Left ventricle myocardium superior (tissue), 1 donor: ENCODE measurements at places on chromosomes 16 and 17. TPM values are rescaled to one million over a fixed set of nuclear protein-coding genes. Genes with fewer than 3 reads are reported as not detected.

The HOXB1 gene
- not detected for total RNA-seq

The GPRC5C gene
- total RNA-seq, result 34.4 TPM

The MARVELD3 gene
- not detected for total RNA-seq

GRCh38 chr17:61595418-61596186 is 4.6 kb upstream of the NACA2 start:
- DNase-seq, result no peak

DNA sequence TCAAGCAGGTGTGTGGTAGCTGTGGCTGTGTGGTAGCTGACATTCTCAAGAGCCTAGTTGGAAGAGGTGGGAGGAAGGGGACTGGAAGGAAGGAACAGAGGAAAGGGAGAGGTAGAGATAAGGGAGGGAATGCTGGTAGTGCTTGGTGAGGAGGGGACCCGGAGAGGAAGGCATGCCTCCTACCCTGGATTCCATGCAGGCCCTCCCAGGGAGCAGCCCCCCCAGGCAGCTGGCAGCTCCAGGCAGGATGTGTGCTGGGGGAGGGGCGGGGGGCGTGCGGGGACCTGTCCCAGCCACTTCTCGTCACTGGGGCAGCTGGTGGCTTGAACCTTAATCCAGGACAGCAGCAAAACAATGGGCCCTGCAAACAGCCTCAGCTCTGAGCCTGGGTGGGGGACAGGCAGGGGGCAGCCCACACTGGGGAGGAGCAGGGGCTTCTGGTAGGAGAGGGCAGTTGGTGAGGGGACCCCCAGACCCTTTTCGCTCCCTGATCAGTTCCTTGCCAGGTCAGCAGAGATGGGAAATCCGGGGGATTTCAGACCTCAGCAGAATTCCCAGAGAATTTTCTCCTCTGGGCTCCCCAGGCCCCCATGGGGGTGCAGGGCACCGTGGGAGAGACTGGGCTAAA is 27.1 kb downstream of the ARHGAP23 start:
- no peak for DNase-seq

DNA sequence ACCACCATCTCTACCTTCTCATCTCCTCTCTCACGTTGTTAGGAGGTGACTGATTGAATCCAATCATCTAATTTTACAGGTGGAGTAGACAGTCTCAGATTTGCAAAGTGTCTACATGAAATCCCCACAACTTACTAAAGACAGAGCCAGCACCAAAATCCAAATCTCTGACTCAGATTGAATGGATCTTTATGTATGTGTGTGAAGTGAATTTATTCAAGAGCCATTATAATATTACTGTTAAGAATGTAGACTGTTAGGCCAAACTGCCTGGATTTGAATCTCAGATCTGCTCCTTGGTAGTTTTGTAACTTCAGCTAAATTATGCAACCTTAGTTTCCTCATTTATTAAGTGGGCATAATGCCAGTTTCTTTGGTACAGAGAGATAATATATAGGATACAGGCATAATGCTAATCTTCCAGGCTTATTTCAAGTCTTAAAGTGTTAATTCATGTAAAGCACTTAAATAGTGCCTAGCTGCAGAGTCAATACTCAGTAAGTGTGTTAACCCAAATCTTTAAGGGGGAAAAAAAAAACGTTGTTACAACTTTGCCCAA is 12.7 kb downstream of the CNEP1R1 start:
- no peak for DNase-seq

GRCh38 chr17:66711881-66712321 is 123.0 kb upstream of the CACNG5 start:
- no peak for DNase-seq

DNA sequence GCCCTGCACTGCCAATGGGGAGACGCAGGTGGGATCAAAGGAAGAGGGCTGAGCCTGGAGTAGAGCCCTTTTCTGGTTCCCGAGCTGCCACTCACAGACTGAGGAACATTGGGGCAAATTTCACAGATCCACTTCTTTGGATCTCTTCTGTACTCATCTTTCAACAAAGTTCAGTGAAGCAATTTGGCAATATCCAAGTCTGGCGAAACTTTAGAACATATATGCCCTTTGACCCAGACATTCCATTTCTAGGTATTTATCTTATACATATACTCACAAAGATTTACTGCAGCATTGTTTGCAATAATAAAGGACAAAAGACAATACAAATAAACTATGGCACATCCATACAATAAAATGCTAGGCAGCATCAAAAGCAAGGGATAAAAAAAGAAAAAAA is 4.9 kb downstream of the ZDHHC1 start:
- no peak for DNase-seq

GRCh38 chr16:28155293-28155692 is 56.5 kb downstream of the XPO6 start:
- no peak for DNase-seq

DNA sequence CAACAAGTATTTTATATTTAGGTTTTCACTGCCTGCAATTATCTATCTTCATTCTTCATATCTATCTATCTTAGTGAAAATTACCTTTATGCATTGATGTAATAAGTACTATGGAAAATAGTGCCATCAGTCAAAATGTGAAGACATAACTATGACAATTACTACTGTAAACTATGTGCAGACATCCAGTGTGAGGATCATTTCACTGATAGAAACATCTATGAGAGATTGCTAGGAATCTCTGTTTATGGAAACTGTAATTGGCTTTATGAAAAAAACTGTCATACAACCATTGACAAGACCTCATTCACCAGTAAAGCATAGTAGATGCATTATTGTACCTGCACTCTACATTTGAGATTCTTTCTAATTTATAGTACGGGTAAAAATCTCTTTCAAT is 401.0 kb downstream of the PMP22 start:
- no peak for DNase-seq

GRCh38 chr17:80067393-80067986 is 31.0 kb downstream of the CCDC40 start:
- no peak for DNase-seq

DNA sequence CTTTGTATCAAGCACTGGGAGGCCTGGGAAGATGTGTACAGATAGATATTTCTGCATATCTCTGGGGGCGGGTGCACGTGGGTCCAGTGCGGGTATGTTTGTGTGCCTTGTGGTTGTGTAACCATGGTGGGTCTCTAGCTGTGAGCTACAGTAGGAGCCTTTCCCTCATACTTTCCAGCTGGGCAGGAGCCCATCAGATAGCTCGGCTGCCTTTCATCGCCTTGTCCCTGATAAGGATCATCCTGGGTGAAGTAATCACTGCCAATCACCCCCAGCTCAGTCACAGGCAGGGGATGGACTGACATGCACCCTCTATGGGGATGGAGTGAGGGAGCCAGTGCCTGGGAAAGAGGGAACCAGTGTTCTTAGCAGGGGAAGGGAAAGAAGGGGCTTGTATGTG is 3.2 kb upstream of the SCRN2 start:
- DNase-seq, result no peak

DNA sequence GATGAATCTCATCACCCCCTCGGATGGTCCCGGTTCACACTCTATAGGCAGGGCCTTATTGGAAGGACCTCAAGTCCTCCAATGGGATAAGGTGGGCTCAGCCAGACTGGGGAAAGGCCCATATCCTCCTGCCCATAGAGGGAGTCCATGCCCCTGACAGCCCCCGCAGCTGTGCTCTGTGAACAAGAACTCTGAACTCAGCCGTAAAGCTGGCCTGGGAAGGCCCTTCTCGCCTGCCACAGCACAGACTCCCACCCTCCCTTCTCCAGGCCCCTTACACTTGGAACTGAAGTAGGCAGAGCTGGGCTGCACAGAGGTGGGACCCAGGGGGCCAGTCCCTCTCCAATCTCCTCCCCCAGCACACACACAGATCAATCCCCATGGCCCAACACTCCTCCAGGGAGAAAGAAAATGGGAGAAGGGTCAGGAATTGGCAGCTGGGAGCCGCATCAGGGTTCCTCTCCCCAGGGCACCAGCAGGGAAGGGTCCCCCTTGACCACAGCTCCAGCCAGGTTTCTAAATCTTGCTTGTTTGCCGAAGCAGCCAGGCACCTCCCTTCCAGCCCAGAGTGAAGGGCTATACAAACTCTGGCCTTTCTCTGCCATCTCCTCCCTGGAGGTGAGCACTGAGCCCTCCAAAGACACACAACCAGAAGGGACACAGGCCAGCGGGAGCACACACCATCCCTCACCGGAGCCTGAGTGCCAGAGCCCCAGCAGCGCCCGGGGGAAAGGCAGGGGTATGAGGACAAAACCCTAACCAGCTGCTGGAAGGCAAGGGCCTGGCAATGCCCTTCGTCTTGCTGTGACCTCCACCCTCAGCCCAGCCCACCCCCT is 454.1 kb downstream of the SOX9 start:
- DNase-seq, result no peak

GRCh38 chr17:50283714-50284113 is 9.4 kb downstream of the TMEM92 start:
- DNase-seq, result peak; percentile 6

DNA sequence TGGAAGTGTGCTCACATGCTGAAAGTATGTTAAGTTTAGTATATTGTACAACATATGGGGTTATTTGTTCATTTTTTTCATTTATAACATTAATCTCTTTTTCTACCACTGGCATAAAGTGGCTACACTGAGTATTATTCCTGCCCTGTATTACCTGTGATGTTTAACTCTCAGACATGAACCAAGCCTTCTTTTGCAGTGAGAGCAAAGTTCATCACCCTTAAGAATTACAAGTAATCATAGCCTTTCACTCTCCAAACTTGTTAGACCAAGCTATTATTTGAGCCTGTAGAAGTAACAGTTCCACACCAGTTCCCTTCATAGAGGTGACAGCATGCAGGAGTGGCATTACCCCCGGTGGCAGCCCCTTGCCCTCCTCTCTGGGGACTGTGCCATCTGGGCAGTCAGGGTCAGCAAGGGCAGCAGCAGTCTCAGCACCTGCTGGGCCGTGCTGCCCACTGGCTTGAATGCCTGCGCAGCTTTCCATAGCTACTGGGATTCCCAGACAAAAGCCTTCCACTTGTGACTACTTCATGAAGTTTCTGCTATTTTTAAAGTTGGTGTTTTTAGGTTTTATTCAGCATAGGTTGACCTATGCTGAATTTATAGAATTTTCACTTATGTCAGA is 71.3 kb downstream of the TMC6 start:
- DNase-seq, result no peak

DNA sequence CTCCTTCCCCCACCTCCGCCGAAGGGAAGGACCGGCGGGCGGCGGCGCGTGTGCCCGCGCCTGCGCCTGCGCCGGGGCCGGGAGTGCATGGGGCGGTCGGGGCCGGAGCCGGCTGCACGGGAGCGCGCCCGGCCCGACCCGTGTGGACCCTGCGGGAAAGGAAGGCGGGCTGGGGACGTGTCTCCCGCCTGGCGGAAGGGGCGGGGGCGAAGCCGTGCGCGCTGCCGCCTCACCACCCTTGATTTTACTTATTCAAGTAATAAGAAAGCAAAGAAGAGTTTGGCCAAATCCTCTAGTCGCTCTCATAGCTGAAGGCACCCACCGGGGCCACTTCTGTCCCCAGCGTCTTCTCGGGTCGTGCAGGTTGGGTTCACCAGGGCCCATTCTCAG is 596 bp upstream of the PFN1 start:
- peak; percentile 93 for DNase-seq

- DNase-seq, result no peak
Observed at GRCh38 chr17:57651451-57651850, 93.6 kb downstream of the CCDC182 start.
